Left ventricle myocardium inferior (tissue), 1 donor: ENCODE measurements at places on chromosomes 5 and 9.
A peak's percentile ranks its signal among the peaks of the same experiment; 100 is the strongest.

DNA sequence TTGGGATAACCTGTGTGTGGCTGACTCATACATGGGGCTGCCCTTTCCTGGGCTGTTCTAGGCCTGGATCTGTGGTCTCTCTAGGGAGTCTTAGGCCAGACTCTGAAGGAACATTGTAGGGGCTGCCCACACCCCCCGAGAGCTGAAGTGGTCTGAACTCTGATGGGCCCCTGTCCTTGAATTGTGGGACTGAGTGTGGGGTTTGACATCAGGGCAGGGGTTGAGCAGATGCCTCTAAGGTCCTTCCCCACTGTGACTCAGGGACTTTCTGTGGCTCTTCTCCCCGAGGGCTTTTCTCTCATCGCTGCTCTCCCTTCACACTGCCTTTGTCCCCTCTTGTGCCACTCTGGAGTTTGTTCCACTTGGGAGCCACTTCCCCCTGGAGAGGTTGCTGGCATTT is 215.0 kb downstream of the MELK start:
- no peak for DNase-seq

GRCh38 chr5:86879086-86879485 is 261.3 kb downstream of the COX7C start:
- DNase-seq = no peak

DNA sequence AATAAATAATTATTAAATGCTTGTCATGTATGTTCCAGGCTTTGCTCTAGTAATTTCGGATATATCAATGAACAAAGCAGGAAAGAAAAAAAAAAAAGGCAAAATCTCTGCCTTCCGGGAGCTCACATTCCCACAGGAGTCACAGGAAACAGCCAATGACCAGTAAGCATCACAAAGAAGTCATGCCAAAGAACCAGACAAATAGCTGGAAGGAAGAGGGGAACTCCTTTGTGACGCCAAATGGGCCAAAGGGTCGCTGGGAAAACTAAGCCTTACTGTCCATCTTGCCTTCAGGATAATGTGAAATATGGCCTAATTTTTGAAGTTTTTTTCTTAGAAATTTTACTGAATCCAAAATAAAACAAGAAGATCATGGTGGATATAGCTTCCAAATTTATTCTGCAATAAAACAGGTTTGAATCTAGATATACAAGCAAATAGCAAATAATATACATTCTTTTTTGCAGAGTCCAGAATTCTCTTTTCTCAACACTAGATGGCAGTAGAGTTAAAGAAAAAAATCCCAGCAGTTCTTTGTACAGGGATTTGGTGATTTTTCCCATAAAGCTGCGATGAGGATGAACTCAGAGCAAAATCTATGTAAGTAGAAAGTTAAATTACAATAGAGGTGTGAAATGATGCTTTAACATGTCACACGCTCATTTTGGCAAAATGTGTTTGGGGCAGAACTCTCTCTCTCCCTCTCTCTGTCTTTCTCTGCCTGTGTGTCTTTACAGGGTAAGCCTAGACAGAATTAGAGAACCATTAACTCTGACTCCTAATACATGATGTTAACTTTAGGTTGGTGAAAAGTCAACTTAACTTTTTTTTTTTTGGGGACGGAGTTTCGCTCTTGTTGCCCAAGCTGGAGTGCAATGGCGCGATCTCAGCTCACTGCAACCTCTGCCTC is 60.0 kb upstream of the TUT7 start:
- no peak for DNase-seq

- DNase-seq = no peak
These were observed 301.4 kb upstream of the DAP start for GRCh38 chr5:11062397-11062796.

- DNase-seq = no peak
These were observed 29.7 kb downstream of the MEGF10 start for GRCh38 chr5:127320032-127320965.

DNA sequence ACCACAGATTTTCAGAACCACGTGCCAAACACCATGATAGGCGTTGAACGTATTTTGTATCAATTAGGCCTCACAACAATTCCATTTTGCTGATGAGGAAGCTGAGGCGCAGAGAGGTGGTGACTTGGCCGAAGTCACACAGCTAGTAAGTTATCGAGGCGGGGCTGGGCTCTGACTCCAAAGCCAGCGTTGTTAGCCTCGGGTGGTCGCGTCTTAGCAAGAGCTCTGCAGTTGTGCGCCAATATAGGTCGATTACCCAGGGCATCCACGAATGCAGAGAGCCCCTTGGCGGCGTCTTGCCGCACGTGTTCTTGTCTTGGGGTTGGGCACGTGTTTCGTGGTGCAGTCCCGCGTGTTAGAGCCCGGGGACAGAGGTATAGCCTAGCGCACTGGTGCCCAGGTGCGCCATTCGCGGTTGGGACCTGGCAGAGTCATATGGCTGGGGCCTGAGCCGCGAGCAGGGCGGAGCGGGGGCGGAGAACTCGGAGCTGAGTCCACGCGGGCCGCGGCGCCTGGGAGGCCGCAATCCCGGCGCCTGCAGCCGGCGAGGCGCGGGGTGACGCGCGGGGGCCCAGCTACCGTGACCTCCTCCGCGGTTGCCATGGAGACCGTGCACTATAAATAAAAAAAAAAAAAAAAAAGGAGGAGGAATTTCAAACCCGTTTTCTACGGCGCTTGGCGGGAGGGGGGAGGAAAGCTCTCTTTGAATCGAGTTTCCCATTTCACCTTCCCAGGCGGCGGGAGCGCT is 62.3 kb downstream of the CXXC5 start:
- peak; percentile 43 for DNase-seq
